ENCODE measurements at places on chromosomes 2 and 18. TPM values are rescaled to one million over a fixed set of nuclear protein-coding genes. Genes with fewer than 3 reads are reported as not detected.

- no peak for DNase-seq
Measured at GRCh38 chr18:48833701-48834412, 116.9 kb downstream of the SMAD7 start.

- peak; percentile 41 for DNase-seq
Measured at GRCh38 chr2:58448065-58448507, 207.0 kb upstream of the FANCL start.

KCNE4 gene
- polyA plus RNA-seq, result 12.5 TPM

DNA sequence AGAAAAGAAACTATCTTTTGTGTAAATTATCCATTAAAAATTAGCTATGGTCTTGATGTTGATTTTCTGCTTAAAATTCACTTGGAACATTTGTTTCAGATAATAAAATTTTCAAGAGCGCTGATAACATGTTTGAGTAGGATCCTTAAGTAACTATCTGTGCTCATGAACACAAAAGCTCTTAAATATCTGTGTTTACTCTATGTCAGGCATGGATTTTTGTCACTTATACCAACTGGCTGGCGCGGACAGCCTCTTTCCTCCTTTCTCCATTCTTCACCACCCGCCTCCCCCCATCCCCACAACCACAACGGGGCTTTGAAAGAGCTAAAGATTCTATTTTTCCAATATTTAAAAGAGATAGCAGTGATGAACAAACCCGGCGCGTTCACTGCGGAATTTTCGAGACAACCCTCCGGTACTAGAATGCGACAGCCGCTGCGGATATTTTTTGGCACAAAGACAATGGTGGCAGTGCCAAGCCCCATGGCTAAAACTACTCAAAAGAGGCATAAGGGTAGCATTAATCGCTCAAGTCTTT is 181.5 kb downstream of the TCF4 start:
- no peak for DNase-seq

CCDC141 gene
- polyA plus RNA-seq, result not detected

- no peak for DNase-seq
Measured at GRCh38 chr2:46988230-46988629, 72.6 kb upstream of the MCFD2 start.

SCN1A gene
- not detected for polyA plus RNA-seq

GRCh38 chr2:142097711-142098110 is 33.1 kb downstream of the LRP1B start:
- DNase-seq, result no peak

DNA sequence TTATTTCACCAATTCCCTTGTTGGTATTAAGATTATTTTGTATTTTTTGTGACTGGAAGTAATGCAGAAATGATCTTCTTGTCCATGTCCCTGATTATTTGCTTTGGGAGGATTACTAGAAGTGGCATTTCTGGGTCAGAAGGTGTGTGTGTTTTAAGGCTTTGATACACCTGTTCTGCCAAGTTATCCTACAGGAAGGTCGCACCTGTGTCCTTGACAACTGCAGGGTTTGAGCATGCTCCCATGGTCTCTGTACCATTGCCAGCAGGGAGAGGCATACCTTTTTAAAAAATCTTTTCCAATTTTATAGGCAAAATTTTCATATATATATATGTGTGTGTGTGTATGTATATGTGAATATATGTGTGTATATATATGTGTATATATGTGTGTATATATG is 29.7 kb downstream of the KDM3A start:
- no peak for DNase-seq

- no peak for DNase-seq
Measured at GRCh38 chr2:68282811-68283418, 30.6 kb upstream of the PPP3R1 start.

GRCh38 chr2:148745151-148745851 is 100.8 kb downstream of the EPC2 start:
- no peak for DNase-seq

HTR2B gene
- 1.2 TPM for polyA plus RNA-seq

METTL8 gene
- polyA plus RNA-seq, result 25.9 TPM

DNA sequence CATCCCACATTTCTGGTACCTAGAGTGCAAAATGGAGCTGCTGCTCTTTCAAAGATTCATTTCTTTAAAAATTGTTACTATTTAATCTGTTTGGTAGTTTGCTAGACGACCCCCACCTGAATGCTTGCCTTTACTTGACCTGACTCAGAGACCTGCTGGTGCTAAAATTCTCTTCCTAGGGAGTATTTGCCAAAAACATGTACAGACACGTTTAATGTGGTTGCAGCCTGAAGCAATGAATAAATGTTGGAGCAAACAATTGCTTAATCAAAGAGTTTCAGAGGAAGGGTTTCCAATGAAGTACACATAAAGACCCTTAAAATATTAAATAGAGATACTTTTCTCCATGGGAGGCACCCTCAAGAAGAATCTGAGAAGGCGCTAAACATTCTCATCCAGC is 734.4 kb downstream of the CBLN2 start:
- no peak for DNase-seq

GRCh38 chr2:102433973-102434654 is 11.2 kb downstream of the IL18RAP start:
- DNase-seq, result no peak

DNA sequence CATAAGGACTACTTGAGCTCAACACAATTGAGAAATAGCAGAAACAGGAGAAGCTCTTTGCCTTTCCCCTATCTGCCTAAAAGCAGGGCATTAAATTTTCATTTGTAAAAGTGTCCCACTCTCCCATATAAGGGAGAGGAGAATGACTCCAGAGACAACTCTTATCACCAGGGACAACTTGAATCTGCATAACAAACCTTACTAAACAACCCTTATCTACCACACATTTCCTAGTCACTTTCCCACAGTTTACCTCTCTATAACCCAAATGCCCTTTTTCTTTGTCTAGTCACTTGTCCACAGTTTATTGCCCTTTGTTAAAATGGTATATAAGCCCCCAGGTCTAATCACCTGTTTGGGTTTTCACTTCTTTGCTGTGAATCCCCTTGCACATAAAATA is 37.5 kb upstream of the PPM1B start:
- DNase-seq, result no peak

- DNase-seq, result no peak
Measured at GRCh38 chr2:158774681-158775080, 20.4 kb upstream of the DAPL1 start.

DNA sequence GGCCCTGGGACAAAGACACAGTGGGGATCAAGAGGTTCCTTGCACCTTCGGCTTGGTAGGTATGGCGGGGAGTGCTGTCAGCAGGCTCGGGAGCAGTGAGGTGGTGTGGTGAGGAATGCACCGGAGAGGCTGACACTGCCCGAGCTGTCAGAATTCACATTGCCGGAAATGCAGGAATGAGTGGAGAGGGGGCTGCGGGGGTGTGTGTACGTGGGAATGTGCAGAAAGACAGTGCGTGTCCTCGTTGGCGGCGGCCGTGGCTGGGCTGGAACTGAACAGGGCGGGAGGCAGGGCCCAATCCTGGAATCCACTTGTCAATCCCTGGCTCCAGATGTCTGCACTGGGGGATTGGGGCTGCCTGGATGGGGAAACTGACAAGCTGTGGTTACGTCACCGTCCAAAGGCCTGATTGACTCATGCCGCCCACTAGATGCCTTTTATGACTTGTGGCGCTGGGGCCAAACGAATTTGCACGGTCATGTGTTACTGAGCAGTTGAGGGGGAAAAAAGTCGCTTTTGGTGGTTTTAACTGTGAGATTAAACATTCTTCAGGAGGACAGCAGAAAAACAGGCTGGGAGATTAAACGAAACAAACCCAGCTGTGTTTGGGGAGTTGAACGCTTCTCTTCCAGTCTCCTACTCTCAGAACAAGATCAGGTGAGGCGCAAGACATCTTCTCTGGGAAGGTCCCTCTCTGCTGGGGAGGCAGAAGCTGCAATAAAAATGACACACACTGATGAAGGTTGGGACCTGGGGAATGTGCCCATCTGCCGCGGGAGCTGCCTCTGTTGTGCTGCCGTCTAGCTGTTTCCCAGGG is 189.4 kb upstream of the GLI2 start:
- DNase-seq, result peak; percentile 86

DNA sequence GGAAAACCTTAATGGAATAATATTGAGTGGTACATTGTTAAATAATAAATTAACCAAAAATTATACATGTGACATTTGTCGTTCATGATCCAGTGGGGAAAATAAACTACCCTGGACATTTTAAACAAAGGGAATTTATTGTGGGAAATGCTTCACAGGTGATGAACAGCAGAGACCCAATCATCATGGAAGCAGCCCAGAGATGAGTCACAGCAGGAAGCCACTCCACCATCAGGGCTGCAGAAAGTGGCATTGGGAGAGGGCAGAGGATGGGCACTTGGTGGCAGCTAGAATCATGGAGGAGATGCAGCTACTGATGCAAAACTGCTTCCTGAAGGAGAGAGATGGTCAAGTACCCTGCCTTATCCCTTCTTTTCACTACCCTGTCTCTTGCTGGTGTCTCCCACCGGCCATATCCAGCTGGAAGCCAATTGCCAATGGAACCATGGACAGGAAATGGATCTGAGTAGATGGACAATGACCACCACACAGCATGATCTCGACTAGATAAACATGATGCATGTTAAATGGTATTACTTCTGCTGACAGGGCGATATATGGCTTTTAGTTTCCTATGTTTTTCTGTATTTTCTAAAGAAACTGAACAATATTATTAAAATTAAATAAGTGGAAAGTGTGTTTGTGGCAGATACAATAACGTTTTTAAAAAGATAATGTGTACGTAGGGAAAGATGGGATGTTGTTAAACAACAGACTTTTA is 139.8 kb downstream of the RPIA start:
- DNase-seq, result no peak

DNA sequence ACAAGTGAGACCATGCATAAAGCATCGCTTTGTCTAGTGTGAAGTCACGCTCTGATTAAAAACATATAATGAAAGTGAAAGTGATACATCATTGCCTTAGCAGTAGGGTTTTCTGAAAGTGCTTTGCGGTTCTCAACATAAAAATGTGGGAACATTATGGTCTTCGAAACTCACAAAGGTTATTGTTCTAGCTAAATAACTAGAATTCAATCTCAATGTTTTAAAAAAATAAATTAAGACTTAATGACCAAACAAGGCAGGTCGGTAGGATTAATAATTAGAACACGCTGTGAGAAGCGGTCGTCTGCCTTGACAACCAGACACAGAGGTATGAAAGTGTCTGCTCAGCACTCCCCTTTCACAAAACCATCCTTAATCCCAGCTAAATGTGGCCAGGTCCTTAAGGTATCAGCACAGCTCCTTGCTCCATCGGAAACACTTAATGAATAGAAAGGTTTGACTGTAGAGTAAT is 42.2 kb downstream of the KLHL14 start:
- DNase-seq, result no peak

- peak; percentile 77 for DNase-seq
Measured at GRCh38 chr2:38377050-38377828, at the start of gene ATL2. Gene ATL2 (minus strand): TSS chr2:38377273. CDS start chr2:38377260, 13 bp downstream.

- DNase-seq, result no peak
Measured at GRCh38 chr2:56654936-56655335, 471.1 kb downstream of the CCDC85A start.

- no peak for DNase-seq
Measured at GRCh38 chr2:208153156-208153555, 7.2 kb upstream of the CRYGB start.

IL18RAP gene
- not detected for polyA plus RNA-seq

DNA sequence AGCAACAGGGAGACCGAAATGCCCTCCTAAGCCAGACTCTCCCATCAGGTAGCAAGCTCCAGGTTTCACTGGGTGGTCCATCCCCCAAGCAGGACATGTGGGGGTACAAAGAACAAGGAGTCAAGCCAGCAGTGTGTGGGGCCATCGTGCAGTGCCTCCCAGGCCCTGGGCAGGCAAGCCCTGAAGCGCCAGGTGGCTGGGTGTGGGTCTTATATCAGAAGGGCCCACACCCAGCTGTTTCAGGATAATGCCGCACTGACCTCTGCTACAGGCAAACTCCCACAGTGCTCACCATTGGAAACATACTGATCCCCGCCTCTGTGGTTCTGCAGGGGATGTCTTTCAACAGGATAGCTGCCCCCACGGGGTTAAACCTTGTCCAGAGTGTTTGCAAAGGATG is 174.2 kb upstream of the SMAD2 start:
- DNase-seq, result no peak

DNA sequence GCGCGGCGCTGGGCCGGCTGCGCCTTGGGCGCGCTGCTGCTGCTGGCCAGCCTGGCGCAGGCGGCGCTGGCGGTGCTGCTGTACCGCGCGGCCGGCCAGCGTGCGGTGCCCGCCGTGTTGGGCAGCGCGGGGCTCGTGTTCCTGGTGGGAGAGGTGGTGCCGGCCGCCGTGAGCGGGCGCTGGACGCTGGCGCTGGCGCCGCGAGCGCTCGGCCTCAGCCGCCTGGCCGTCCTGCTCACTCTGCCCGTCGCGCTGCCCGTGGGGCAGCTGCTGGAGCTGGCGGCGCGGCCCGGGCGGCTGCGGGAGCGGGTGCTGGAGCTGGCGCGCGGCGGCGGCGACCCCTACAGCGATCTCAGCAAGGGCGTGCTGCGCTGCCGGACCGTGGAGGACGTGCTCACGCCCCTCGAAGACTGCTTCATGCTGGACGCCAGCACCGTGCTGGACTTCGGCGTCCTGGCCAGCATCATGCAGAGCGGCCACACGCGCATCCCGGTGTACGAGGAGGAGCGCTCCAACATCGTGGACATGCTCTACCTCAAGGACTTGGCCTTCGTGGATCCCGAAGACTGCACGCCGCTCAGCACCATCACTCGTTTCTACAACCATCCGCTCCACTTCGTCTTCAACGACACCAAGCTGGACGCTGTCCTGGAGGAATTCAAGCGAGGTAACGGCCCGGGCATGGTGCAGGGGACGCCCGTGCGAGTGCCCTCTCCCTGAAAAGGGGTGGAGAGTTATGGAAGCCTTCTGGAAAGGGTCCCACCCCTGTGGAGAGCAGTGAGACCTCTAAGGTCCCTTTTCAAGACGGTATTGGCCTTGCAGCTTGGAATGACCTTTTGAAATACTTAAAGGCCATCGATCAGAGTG is 1.0 kb downstream of the CNNM3 start:
- DNase-seq, result no peak

TUBA4B gene
- polyA plus RNA-seq, result not detected

- DNase-seq, result no peak
Measured at GRCh38 chr2:86794861-86795260, 4.1 kb upstream of the CD8A start.

DNA sequence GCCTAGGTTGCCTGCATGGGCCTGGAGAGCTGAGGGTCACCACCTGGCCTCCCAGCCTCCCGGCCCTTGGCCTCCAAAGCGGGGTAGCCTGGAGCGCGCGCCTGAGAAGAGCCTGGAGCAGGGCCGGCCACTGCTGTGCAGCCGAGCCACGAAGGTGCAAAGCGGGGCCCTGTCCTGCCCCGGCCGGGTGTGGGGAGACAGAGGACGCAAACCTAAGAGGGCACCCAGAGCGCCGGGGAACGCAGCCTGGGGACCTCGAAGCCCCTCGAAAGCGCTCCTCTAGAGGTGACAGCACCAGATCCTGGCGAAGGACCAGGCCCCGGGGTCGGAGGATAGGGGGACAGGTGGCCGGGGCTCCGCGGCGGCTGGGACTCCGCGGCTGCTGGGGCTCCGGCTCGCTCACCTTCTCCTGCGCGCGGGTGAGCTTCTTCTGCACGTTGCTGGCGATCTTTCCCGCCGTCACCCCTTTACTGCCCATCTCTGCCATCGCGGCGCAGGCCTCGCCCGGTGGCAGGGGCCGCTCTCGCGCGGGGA is 430 bp downstream of the BIN1 start:
- DNase-seq, result no peak

All from AG04450 (cell line).